ENCODE measurements at places on chromosomes 4 and X.

GRCh38 chr4:146846882-146847281 is 98.8 kb downstream of the TTC29 start:
- no peak for DNase-seq

GRCh38 chrX:100424012-100424411 is 13.9 kb upstream of the PCDH19 start:
- no peak for DNase-seq

GRCh38 chr4:79958466-79959264 is 114.4 kb downstream of the ANTXR2 start:
- DNase-seq, result no peak

GRCh38 chrX:1391370-1391706 is 575 bp downstream of the SLC25A6 start:
- DNase-seq, result no peak

GRCh38 chrX:39850630-39851152 is 247.1 kb downstream of the BCOR start:
- DNase-seq, result no peak

DNA sequence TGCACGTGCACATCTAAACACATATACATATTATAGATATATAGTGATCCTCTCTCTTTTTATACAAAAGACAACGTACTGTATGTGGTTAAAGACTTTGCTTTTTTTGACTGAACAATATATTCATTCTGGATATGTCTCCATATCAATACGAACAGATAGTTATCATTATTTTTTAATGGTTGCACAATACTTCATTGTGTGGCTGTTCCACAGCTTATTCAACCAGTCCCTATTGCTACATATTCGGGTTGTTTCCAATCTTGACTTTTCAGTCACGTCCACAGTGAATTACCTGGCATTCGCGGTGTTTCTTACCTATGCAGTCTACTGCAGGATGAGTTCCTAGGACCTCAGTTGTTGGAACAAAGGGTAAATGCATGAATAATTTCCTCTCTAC is 53.1 kb downstream of the FGFBP1 start:
- no peak for DNase-seq

GRCh38 chr4:23500894-23501449 is 388.9 kb downstream of the PPARGC1A start:
- no peak for DNase-seq

DNA sequence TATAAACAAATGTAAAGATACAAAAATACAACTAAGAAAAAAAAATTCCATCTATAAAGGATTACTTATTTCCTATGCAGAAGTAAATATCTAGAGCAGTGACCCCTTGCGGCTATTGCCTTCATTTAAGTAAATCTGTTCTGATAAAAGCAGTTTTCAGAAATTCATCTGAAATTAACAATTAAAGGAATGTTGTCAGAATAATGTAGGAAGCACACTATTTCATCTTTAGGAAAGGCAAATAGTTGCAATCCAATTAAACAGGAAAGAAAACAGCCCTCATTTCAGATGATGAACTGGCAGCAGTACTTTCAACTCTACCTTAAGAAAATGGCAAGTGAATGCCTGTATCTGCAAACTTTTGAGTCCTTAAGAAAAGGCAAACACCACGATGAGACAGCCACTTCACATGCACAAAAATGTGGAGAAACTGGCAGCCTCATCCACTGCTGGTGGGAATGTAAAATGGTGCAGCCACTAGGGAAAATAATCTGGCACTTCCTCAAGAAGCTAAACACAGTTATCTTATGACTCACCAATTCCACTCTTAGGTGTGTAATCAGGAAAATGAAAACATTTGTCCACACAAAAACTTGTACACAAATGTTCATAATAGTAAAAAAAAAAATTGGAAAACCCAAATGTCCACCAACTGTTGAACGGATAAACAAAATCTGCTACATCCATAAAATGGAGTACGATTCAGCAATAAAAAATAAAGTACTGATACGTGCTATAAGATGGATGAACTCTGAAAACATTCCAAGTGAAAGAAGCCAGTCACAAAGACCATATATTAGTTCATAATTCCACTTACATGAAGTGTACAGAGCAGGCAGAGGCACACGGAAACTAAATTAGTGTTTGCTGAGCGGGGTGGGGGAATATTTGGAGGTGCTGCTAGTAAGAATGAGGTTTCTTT is 2.0 kb upstream of the THAP9 start:
- DNase-seq, result no peak

- DNase-seq, result no peak
Observed at GRCh38 chrX:68440940-68441339, 7.6 kb upstream of the OPHN1 start.

DNA sequence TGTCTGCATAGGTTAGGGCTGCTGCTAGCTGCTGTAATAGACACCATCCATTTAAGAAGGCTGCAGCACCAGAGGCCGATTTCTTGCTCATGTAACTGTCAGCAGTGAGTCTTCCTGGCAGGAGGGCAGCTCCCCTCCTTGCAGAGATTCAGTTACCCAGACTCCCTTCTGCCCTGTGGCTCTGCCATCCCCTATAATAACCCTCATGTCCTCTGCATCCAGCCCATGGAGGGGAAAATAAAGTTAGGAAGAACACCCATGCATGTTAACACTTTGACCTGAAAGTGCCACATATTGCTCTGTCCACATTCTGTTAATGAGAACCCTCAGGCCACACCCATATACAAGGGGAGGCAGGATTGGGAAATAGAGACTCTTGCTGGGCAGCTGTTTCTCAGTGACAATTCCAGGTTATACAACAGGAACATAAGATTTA is 5.4 kb downstream of the STBD1 start:
- DNase-seq, result no peak

GRCh38 chrX:80807606-80807991 is 2.1 kb downstream of the BRWD3 start:
- peak; percentile 12 for DNase-seq

GRCh38 chr4:138003248-138003647 is 238.9 kb downstream of the SLC7A11 start:
- no peak for DNase-seq

DNA sequence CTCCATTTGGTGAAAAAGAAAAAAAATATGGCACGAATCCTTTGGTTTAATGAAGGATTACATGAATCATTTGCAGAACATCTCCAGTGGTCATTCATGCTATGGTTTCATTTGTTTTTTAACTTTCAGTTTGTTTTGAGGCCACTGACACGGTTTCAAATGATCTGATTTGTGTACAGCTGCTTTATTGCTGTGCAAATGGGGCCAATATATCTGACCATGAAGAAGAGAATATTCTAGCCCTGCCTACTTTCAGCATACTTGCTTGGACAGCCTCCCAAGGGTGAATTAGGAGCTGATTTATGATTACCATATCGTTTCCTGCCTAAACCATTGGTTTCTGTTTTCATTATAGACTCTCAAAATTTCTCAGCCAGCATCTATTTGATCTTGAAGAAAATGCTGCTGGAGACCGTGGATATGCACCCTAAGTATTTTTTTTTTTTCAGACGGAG is 30.7 kb downstream of the SPARCL1 start:
- peak; percentile 22 for DNase-seq

DNA sequence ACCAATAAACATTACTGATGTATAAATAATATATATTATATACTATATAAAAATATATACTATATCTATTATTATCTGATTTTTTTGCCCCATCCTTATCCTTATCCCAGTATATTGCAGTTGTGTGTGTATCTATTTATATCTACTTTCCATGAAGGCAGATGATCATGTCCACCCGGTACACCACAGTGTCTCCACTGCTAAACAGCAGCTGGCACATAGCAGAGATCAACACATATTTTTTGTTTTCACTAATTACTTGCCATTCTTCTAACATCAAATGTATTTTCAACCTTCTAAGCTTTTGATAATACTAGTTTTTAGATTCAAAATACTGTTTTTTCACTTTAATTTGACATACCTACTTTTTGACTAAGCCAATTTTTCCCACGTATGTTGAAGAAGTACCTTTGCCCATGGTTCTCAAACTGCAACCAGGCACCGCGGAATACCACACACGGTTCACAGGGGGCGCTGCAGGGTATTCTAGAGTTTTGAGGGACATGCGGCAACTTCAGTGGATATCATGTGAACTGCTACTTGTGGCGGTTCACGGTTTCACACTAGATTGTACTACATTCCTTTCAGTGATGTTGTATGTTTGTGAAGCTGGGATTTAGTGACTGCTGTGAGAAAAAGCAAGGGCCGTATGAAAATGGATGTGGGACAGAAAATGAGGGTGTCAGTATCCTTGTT is 182.5 kb upstream of the NPY2R start:
- peak; percentile 23 for DNase-seq

GRCh38 chrX:135009057-135009610 is 13.2 kb downstream of the RTL8B start:
- DNase-seq, result no peak

DNA sequence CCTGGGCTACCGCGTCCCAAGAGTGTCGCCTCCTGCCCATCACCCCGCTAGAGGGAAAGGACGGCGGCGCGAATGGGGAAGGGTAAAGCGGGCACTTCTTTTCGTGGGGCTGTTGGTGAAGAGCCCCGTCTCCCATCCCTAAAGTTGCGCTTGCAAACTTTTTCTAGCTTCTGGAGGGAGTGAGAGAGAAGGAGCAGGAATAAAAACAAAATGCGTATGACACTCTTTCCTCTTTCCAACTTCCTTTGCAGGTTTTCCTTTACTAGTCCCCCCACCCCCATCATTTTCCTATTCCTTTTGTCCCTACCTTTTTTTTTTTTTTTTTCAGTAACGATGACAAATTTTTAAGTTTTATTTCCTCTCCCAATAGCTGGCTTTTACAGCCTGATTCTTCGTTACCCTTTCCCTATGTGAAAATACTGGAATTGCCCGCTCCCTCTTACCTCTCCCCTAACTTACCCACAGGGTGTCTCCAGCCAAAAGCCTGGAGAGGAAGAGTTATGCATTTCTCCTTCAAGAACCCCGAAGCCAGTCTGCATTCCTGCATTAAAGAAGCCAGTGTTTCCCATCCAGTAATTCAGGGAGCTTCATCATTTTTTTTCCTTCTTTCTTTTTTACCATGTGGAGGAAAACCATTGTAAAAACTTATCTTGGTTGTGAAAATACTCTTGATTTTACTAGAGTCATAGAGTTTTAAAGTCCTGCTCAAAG is 613 bp upstream of the ARSJ start:
- no peak for DNase-seq

DNA sequence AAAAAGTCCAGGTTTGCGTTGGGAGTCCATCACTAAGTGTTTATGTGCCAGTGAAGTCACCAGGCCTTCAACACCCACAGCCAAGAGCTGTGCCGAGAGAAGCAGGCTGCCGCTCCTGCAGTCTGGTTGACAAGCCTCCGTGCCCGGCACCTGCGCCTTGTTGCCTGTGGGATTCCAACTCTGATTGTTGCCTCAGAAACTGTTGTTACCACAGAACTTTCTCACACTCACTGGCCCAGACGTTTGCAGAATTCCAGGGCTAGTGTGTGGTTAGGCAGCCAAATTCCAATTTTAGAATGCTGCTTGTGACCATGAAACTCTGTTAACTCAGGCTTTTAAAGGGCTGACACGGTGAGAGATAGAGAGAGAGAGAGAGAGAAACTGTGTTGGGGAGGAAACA is 119.5 kb upstream of the LIMCH1 start:
- no peak for DNase-seq

- DNase-seq, result no peak
Observed at GRCh38 chr4:158870282-158870625, 101.4 kb downstream of the FNIP2 start.

- DNase-seq, result no peak
Observed at GRCh38 chr4:120821977-120822376, 100.5 kb downstream of the PRDM5 start.

DNA sequence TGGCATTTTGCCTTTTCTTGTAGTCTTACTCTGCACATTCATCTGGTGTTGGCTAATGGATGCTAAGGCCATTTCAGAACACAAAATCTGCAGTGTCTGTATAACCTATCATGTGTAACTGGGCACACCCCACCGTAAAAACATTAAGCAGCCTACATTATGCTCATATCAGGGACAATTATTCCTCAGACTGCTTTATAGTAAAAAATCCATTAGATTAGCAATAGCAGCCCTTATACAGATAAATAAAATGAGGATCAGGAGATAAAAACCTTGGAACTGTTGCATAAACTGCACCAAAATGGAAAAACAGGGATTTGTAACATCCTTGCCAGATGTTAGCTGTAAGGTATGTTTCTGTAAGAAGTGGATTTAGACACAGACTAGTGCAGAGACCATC is 288.8 kb downstream of the HS3ST1 start:
- no peak for DNase-seq
